ENCODE measurements at places on chromosomes 16 and 17. TPM values are rescaled to one million over a fixed set of nuclear protein-coding genes. Genes with fewer than 3 reads are reported as not detected.

The TBC1D3G gene
- total RNA-seq, result not detected

The MEIOC gene
- total RNA-seq, result not detected

The P2RX1 gene
- 1.6 TPM for total RNA-seq

The NPW gene
- not detected for total RNA-seq

The TMEM88 gene
- 6.9 TPM for total RNA-seq

The IRX3 gene
- not detected for total RNA-seq

DNA sequence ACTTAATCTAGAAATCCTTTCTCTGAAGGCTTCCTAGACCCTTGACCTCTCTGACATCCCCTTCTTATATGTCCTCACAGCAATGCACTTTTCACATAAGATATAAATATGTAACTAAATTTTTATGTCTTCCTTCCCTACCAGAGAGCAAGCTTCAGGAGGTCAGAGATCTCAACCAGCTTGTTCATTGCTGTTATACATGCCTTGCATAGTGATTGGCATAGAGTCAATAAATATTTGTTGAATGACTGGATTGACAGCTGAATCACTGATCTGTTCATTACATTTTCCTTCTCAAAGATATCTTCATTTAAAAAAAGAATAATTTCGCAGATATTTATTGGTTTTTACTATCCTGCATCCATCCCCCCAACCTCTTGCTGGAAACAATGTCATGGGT is 29.5 kb downstream of the HYDIN start:
- DNase-seq, result no peak

- DNase-seq, result no peak
Measured at GRCh38 chr17:28858801-28859355, 4.1 kb downstream of the ERAL1 start.

GRCh38 chr17:16622540-16623277 is 30.9 kb downstream of the ZNF624 start:
- DNase-seq, result no peak

GRCh38 chr16:64417711-64418227 is 704.1 kb downstream of the CDH11 start:
- DNase-seq, result no peak

- DNase-seq, result peak; percentile 95
Measured at GRCh38 chr17:59964482-59965328, at the start of gene RNFT1. TSS of gene RNFT1 (minus strand) at chr17:59964740. CDS start at chr17:59964663, 77 bp downstream.
